BJ (cell line): ENCODE measurements at places on chromosomes 16 and 17.

DNA sequence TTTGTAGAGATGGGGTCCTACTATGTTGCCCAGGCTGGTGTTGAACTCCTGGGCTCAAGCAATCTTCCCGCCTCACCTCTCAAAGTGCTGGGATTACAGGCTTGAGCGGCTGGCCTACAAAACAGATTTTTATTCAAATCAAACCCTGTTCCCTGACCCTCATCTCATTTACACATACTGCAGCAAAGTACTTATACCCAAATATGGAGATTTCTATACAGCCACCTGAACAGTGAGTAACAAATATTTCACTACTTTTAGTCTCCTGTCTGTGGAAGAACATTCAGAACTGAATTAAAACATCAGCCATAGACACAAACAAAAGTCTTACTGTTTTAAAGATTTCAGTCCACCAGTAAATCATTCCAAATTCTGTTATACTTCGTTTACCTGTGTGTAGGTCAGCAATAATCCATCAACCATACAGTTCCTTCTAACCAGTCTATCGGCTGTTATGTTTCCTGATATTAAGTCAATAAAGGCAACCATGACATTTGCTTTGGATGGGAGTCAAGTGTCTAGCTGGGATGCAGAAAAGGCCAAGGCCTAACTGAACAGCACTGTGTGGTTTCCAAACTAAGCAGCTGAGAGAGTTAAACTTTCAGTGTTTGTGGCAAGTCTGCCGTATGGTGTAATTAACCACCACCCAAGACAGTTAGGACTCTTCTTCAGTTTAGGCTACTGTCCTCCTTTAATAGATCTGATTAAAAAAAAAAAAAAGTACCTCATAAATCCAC is 22.3 kb downstream of the ERN1 start:
- no peak for DNase-seq

GRCh38 chr17:32487473-32488176 is 832 bp downstream of the CDK5R1 start:
- DNase-seq, result no peak

DNA sequence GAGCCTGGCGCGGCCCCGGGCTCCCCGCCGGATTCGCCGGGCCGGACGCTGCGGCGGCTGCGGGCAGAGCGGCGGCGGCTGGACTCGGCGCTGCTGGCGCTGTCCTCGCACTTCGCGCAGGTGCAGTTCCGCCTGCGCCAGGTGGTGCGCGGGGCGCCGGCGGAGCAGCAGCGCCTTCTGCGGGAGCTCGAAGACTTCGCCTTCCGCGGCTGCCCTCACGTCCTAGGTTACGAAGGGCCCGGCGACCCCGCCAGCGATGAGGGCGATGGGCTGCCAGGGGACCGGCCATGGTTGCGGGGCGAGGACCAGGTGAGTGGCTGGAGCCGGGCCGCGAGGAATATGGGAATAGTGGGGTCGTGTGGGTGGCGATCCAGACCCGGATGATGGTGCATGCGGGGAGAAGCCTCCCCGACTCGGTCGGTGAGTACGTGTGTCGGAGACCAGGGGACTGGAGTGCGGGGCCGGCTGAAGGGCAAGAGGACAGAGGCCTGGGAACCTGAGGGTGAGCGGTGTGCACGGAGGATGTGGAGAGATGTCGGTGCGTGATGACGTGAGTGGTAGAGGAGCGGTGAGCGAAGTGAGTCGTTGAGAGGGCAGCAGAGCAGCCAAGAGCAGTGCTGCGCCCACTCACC is 517 bp downstream of the RUNDC1 start:
- DNase-seq, result no peak

GRCh38 chr16:83853834-83854233 is 45.1 kb upstream of the MLYCD start:
- no peak for DNase-seq

GRCh38 chr17:48100160-48100559 is 1.1 kb downstream of the CBX1 start:
- peak; percentile 31 for DNase-seq
